T-helper 2 cell (primary cell): ENCODE measurements at places on chromosomes 13 and 19.

- no peak for DNase-seq
Observed at GRCh38 chr19:48297975-48298374, 27.4 kb upstream of the EMP3 start.

GRCh38 chr13:111664696-111665095 lies 344.3 kb downstream of the TEX29 start:
- no peak for DNase-seq

GRCh38 chr19:27795369-27795768 lies 1417.6 kb downstream of the UQCRFS1 start:
- no peak for DNase-seq

DNA sequence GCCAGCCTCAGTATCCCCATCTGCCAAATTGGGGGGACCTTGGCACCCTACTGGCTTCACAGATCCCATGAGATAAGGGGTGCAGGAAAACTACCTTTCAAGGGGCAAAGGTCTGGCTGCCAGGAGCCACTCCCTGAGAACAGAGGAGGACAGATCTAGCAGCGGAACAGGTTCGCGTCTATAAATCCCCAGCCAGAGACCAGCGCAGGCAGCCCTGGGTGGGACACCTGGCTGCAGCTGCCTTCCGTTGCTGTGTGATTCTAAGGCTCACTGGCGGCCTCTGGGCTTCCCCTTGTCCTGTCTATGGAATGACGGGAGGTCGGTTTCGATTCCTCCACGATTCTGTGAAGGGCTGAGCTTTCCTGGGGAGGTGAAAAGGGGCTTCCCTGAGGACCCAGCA lies 7.3 kb downstream of the RELB start:
- DNase-seq = no peak

- no peak for DNase-seq
Observed at GRCh38 chr19:44620667-44621066, 7.3 kb downstream of the IGSF23 start.

DNA sequence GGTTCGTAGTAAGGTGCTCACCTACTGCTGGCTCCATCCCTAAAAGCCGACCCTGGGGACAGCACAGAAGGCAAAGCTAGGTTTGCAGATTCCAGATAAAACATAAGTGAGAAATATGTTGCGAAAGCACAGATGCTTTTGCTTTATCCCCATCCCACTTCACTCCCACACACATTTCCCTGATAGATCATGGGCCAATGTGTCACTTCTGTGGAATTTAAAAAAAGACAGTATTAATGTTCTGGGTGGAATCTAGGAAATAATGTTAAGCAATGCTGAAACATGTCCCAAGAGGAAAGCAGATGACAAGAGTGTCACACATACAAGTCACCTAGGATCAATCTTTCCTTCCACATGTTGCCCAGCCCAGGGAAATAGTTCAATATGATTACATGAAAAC lies 661.0 kb upstream of the MIR17HG start:
- no peak for DNase-seq

DNA sequence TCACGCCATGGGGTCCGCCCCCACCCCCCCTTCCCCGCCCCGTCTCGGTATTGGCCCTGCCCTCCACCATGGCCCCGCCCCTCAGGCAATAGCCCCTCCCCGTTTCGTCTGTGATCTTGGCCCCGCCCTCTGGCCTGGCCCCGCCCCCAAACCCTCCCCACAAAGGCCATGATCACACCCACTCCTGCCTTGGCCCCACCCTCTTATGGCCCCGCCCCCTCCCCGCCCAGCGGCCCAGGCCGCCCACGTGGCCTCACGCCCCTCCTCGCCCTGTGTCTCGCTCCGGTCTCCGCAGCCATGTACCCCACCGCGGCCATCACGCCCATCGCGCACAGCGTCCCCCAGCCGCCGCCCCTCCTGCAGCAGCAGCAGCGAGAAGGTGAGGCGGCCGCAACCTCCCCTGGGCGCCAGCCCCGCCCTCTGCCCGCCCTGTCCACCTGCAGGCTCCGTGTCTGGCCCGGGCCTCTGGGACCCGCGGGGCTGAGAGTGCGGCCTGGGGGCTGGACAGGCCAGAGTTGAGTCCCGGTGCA lies 61.3 kb downstream of the CELF5 start:
- DNase-seq = peak; percentile 64

- no peak for DNase-seq
Observed at GRCh38 chr13:78680115-78680561, 21.2 kb upstream of the OBI1 start.

DNA sequence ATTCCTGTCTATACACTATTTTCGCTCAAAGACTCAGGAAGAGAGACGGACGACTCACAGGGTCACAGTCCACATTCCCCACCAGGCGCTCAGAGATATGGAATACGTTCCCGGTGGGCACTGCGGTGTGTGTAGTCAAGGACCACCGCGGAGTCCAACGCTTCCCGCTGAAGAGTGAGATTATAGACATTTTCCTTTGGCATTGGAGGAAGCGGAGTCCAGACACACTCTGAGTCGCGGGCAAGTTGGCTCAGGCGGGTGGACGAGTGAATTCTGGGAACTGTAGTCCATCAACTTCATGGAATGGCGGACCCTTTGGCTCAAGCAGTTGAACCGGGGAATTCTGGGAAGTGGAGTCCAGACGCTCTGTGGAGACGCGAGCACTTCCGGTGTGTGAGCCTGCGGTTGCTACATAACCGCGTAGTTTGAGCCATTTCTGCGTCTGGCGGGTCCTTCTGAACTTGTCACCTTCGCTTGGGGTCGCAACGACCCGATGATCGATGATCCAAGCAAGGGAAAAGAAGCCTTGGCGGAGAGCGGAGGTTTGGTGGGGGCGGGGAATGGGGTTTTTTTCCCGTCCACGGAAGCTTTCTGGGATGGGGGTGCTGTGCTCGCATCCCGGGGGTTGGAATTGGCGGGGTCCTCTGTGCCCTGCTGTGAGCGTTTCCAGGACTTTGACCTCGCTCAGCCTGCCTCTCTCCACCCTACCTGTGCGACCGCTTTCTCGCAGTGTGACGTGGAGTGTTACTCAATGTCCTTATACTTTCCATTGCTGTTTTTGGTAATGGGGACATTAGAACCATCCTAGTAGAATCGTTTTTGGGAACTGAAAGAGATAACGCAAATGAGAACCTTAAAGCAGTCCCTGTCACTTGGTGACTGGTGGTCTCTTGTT lies at the start of gene ZNF230:
ZNF230 (plus strand) TSS at position 392 of the 895 bp plus-strand sequence. CDS start 4,122 bp downstream, outside the sequence.
- DNase-seq = peak; percentile 79

DNA sequence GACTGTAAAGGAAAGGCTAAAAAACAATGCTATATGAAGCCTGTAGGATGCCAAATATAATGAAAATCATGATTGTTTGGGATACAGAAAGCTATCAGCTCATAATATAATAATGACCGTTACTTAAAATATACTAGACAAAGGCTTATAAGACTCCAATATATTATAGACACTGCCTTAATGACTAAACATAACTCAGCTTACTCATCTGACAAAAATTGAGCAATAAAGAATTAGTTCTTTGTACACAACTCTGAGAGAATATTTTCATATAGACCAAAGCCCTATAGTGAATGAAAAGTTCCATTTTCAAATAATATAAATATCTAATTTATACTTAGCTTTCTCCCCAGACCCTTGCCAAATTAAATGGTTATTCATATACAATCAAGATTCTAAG lies 283.3 kb downstream of the DIAPH3 start:
- no peak for DNase-seq

- no peak for DNase-seq
Observed at GRCh38 chr13:36807616-36808015, 11.4 kb upstream of the RFXAP start.

DNA sequence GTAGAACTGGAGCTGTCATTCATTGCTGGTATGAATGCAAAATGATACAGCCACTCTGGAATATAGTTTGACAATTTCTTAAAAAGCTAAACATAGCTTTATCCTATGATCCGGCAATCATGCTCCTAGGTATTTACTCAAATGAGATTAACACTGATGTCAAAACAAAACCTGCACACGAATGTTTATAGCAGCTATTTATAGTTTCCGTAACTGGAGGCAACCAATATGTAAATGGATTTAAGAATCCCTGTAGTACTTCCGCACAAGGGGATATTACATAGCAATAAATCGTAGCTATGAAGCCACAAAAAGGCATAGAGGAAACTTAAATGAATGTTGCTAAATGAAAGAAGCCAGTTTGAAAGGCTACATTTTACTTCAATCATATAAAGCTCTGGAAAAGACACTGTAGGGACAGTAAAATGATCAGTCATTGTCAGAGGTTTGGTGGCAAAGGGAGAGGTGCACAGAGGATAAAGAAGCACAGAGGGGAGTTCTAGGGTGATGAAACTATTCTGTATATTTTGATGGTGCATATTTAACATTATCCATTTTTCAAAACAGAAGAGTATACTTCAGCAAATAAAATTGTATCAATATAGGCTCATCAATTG lies 1893.0 kb upstream of the PCDH20 start:
- DNase-seq = no peak

GRCh38 chr19:28330831-28331230 lies 882.1 kb downstream of the UQCRFS1 start:
- no peak for DNase-seq

GRCh38 chr19:21586311-21587116 lies 81.1 kb downstream of the ZNF429 start:
- no peak for DNase-seq

DNA sequence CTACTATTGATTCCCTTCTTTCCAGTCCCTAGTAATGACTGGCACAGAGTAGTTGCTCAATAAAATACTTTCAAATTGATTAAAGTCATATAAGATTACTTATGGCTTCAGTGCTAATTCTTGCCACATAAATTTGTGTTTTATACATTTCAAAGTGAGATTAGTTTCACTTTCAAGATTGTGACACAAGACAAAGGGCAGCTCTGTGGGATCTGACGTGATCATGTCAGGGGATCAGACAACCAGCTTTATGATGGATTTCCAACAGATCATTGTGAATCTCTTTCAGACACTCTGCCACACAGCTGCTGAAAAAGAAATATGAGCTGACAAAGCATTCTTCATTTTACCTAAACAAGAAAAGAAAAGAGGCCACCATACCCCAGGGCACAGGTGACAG lies 73.4 kb upstream of the POMP start:
- DNase-seq = no peak

DNA sequence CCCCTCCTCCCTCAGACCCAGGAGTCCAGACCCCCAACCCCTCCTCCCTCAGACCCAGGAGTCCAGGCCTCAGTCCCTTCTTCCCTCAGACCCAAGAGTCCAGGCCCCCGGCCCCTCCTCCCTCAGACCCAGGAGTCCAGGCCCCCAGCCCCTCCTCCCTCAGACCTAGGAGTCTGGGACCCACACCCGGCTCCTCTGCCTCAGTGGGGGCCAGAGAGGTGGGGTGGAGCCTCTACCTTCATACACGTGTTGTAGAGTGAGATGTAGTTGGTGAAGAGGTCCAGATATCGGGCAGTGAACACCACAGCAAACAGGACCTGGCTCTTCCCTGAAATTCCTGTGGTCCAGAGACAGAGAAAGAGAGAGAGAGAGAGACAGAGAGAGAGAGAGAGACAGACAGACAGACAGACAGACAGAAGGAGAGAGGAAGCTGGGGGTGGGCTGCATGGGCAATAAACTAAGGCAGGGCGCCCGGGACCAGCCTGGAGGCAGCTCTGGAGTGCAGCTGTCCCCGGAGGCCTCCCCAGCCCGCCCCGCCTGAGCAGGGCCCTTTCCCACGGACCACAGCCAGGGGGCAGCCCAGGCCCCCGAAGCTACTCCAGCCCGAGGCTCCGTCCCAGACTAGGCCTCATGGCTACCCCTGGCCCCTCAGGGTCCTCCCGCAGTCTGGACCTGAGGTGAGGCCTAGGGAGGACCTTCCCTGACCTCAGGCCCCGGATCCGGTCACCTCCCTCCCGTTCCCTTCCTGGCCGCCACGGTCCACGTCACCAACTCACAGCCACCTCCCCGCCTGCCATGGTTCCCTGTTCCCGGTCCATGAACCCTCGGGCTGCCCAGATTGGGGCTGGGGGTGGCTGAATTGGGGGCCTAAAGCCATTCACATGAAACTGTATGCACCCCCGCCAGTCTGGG lies 907 bp downstream of the KDELR1 start:
- peak; percentile 51 for DNase-seq

GRCh38 chr19:30419568-30420180 lies 47.5 kb downstream of the ZNF536 start:
- DNase-seq = no peak

DNA sequence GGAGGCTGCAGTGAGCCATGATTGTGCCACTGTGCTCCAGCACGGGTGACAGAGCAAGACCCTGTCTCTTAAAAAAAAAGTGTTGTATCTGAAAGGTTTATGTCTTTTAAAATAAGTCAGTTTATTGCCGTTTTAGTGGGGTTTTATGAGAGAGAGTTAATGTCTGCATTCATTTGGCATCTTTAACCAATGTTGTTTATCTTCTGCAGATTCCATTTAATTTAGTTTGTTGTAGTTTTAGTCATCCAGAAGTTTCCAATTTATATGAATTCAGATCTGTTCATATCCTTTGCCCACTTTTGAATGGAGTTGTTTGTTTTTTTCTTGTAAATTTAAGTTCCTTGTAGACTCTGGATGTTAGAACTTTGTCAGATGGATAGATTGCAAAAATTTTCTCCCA lies 36.7 kb upstream of the LPAR6 start:
- no peak for DNase-seq

GRCh38 chr19:42148266-42148665 lies 16.0 kb upstream of the POU2F2 start:
- no peak for DNase-seq

DNA sequence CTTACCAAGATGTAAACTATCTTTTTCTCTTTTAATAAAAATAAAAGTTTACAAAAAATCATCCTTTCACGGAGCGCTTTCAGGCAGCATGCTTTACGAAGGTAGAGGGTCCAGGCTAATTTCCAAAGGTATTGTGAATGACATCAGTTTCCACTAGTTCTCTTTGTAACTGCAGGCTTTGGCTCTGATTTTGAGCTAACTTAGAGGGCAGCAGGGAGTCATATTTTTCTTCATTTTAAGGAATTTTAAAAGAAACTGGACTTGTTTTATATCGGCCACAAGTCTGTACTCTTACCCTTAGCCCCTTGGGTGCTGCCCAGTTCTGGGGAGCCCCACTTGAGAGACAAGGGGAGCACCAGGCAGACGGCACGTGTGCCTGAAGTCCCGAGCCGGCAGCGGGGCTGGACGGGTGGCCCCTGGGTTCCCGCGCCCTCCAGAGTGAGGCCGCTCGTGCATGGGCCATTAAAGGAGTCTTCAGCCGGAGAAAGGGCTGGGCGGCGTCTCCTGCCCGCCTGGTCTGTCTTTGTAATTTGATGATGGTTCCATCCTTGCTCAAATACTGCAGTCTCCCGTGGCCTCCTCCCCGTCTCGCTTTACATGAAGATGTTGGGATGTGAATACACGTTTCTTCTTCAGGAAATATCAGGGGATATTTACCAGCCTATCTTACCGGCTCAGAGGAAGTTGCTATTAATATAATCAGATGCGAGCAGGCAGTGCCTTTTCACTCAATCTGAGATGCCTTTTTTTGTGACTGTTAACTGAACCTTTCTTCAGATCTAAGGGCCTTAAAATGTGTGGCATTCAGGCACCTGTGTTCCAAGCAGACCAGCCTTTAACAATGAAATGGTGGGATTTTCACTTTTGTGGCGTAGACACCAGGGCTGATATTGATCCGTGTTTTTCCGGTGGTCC lies 67.4 kb downstream of the GGACT start:
- DNase-seq = no peak

- peak; percentile 35 for DNase-seq
Observed at GRCh38 chr19:4379383-4380253, 20.7 kb downstream of the SH3GL1 start.
